T-helper 17 cell (primary cell): ENCODE measurements at places on chromosomes 3 and 15.

DNA sequence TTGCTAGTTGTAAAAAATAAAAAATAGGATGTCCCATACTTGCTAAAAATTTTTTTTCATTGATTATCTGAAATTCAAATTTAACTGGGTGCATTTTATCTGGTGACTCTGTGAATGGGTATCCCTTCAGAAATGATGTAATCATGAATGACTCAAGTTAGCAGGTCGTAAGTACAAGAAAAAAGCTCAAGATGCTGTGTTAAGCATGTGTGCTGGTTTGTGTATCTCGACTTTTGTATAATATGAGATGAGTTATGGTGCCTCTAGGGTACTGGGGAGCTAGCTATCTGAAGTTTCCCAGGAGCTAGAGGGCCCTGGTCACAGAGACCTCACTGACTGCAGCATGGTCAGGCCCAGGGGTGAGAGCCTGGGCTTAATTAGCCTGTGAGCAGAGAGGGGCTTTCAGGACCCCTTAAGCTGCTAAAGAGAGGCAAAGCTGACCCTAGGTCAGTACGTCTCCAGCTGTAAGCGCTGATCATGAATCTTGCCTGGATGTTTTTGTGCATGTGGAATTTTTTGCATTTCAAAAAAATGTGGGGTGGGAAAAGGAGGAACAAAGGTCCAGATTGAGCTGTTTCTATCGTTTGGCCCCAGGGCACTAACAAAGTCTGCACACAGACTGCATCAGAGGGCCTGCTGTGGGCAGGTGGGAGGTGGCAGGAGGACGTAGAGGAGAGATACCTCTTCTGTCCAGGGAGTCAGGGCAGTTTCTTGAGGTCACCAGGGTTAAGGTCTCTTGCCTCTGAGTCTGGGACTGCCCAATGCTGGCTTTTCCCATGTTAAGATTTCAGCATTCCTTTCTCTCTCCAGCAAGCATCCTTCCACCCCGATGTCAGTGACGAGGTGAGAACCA, 233.2 kb upstream of the TPM1 start:
- no peak for DNase-seq

GRCh38 chr3:82802501-82802900, 1041.1 kb upstream of the GBE1 start:
- DNase-seq, result no peak

GRCh38 chr3:71784914-71785531, at the start of gene PROK2:
Gene PROK2 (minus strand): TSS chr3:71785148. CDS start chr3:71785052, 96 bp downstream.
- no peak for DNase-seq

GRCh38 chr3:18593231-18593630, 168.1 kb upstream of the SATB1 start:
- DNase-seq, result no peak

DNA sequence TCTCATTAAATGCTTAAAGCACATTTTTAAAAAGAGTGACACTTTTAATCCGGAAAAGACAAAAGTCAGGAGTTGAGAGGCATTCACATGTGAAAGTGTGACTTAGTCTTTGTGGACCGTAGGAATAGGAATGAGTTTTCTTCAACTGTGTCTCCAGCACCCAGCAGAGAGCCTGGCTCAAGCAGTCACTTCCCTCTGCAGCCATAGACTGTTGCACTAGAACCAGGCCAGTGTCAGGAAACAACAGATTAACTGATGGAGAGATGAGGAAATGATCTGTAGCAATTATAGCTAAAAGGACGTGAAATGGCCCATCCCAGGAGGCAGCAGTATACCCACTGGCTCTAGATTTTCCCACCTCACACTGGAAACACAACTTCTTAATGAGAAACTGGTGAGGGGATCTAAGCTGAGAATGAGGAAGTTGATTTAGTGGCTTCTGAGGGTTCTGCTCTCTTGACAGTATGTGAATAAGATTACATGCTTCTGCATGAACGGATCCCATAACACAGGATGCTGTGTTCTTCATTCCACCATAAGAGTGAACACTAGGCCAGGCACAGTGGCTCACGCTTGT, 19.8 kb downstream of the CFAP92 start:
- no peak for DNase-seq

- DNase-seq, result no peak
Observed at GRCh38 chr15:101135532-101136166, 116.2 kb downstream of the CHSY1 start.

DNA sequence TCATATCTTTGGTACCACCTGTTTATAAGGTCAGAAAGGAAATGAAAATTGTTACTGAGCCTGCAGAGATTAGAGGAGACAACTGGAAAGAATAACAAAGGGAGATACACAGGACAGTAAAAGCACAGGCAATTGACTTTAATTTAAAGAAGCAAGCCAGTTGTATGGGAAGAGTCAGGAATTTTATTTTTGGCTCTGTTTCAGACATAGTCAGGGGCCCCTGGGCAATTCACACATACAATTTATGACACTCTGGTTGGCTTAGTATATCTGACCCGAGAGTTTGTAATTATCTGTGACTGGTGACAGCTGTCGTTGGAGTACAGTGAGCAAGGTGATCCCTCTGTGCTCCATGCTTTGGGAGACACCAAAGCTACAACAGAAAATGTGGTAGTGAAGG, 591.9 kb upstream of the NECTIN3 start:
- no peak for DNase-seq

DNA sequence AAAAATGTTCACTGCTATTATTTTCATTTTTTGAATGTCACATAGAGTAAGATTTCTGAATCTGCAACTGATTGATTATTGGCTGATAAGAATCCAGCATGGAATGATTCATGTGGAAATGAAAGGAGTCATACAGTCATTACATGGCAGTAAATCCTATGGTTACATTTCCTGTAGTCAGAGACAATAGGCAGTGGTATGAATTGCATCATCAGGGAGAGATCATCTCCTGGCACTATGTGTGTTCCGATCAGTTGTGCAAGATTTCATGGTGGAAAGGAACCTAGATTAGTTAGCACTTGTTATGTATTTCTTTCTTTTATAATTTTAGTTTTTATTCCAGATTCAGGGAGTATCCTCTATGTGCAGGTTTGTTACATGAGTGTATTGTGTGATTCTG, 38.8 kb downstream of the SLC12A1 start:
- no peak for DNase-seq

DNA sequence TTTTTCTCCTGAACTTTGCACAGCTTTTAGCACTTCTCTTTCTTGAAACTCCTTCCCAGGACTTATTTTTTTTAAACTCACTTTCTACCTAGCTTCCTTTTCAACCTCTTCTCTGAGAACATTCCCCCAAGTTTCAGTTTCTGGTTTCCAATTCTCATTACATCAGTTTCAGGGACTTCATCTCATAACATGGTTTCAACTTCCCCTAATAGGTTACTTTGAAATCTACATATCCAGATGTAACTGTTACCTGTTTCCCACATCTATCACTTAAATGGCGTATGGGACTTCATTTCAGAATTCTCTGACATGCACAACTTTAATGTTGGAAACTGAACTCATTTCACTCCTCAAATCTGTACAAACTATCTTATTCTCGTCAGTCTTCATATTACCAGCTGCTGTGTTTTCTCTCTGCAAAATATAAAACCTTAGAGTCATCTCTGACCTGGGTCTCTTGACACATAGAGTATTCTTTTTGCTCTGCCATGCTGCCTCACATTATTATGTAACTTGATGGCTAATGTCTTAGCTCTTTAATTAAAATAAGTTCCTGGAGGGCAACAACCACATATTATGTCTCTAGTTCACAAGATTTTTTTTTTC, 58.4 kb downstream of the NME9 start:
- DNase-seq, result no peak

GRCh38 chr3:153001210-153002078, 160.6 kb upstream of the RAP2B start:
- DNase-seq, result no peak

GRCh38 chr15:89177633-89178306, 43.6 kb downstream of the RLBP1 start:
- peak; percentile 36 for DNase-seq

GRCh38 chr3:45979378-45979777, 16.2 kb downstream of the FYCO1 start:
- DNase-seq, result no peak

GRCh38 chr3:19598870-19599269, 335.1 kb downstream of the EFHB start:
- no peak for DNase-seq

DNA sequence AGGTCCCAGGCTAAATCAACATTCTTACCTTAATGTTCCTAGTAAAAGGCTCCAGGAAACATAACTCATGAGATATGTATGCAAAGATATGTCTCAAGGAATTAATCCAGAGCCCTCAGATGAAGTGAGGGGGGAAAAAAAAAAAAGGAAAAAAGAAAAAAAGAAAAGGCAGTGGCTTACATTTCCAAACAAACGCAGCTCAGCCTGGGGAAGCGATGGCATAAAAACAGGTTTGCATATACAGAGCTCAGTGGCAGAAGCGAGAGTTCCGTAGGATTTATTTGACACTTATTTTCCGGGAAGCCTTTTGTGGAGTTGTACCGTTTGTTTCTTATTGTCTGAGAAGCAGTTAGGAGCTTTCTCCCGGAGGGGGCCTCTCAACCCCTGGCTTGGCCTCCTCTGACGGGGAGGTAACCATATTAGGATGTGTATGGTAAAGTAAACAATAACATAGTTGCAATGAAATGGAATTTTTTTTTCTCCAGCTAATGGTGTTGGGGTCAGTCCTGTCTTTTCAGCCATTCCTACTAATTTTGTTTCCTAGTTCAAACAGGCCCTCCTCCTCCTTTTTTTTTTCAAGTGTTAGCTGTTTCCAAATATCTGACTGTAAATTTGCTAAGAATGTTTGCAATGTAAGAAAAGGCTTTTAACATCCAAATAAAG, 338.6 kb downstream of the FOXP1 start:
- no peak for DNase-seq

- DNase-seq, result no peak
Observed at GRCh38 chr3:192026661-192027060, 565.7 kb downstream of the PYDC2 start.

GRCh38 chr15:99324082-99324620, 72.9 kb downstream of the LRRC28 start:
- no peak for DNase-seq

DNA sequence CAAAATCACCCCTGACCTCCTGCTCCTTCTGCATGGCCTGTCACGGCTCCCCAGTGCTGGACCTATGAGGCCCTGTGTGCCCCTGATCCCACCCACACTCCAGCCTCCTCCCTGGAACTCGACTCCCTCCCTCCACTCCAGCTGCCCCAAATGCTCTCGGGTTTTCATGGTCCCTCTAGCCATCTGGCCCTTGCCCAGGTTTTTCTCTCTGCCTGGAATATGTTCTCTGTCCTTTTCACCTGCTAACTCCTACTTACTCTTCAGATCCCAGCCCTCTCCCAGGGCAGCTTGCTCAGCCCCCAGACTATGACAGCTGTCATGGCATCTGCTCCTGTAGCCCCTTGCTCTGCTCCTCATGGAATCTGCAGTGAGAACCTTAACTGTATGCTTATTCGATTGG, 30.3 kb downstream of the DUSP7 start:
- DNase-seq, result no peak

DNA sequence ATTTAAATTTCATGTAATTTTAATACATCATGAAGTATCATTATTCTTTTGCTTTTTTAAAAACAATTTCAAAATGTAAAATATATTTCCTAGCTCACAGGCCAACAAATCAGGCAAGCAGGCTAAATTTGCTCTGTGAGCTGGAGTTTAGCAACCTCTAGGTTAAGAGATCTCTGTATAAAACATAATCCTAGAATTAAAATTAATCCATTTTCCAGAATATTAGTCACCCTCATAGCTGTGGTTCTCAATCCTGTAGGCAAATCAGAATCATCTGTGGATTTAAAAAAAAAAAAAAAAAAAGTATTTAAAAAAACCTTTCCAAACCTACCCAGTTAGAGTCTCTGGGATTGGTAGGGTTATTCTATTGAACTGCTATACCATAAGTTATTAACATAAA, 209.7 kb downstream of the MINAR1 start:
- DNase-seq, result no peak

- DNase-seq, result no peak
Observed at GRCh38 chr3:65713016-65713415, 325.7 kb downstream of the MAGI1 start.

DNA sequence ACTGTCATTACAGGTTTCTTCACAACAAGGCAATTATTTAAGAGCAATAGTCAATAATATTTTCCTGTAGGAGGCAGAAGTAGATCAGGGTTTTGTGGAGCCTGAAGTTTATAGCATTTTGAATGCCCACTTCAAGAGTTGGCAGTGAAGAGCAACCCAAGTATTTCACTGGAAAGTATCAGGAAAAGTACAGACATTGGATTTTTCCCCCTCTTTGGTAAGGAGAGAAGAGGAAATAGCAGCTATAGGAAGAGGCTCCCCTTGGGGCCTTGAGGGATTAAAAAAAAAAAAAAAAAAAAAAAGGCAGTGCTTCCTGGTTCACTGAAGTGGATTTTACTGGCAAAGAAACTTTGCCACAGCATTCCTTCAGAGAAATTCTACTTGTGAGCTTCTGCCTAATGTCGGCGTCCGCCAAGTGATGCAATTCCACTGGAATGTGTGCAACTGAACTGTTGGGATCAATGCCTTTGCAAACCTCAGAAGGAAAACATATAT, 5.7 kb upstream of the CNTN6 start:
- DNase-seq, result no peak

DNA sequence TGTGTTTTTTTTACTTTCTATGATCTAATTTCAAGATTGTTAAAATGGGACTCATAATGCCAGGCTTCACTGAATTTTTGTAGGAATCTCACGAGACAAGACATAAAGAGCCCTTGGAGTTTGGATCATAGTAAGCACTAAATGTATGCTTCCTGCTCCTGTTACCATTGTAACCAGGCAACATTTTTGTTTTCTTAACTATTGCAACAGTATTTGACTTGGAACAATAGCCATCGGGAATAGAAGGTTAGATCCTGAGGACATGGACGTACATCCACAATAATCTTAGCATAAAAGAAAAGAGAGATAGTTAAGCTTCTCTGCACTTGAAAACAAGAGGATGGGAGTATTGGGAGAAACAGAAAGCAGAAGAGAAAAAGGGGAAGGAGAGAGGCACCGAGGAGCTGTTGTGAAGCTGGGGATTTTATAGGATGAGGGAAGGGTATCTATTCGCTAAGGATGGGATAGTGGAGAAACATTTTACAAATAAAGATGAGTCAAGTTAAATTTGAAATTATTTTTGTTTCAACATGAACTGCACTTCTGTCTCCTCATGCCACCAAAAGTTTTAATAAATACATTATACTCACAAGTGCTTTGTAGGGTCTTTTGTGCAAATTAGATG, 131.4 kb downstream of the TMCO5A start:
- DNase-seq, result no peak

GRCh38 chr3:161576714-161577510, 80.3 kb downstream of the OTOL1 start:
- no peak for DNase-seq

GRCh38 chr3:143363276-143363675, 243.7 kb downstream of the CHST2 start:
- no peak for DNase-seq
